Activated T-helper 1 cell treated with anti-CD3 and anti-CD28 coated beads, Interleukin-12 subunit alpha, Interleukin-12 subunit beta, Interleukin-2, Interleukin-4 antibody, amounts not matched to agents 30 ng/mL and 10 ng/mL and 1 ng/mL, durations not matched to agents 14 hours and 24 hours and 36 hours (primary cell): ENCODE measurements at places on chromosomes 1 and 21. TPM values are rescaled to one million over a fixed set of nuclear protein-coding genes. Genes with fewer than 3 reads are reported as not detected.

The FCRL6 gene
- not detected in 2 replicates for total RNA-seq

GRCh38 chr1:177857285-177857684 lies 112.6 kb downstream of the SEC16B start:
- DNase-seq = no peak

The TCEA3 gene
- total RNA-seq = 2.0 and 2.6 TPM in 2 replicates

DNA sequence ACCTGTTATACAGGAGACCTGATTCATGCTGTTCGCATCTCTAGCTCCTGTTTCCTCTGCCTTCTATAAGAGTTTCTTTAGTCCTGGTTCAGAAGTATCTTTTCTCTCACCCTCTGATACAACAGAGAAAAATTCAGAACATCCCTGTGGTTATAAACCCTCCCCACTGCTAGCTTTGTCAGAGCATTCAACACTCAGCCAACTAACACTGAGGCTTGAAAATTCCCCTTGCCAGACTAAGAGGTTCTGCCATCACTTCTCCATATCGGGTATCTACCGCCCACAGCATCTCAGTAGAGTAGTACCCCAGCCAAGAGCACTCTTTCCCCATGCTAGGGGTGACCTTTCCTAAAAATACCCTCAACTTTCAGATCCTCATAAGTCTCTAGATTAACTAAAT lies 19.6 kb upstream of the PIK3R3 start:
- no peak for DNase-seq

DNA sequence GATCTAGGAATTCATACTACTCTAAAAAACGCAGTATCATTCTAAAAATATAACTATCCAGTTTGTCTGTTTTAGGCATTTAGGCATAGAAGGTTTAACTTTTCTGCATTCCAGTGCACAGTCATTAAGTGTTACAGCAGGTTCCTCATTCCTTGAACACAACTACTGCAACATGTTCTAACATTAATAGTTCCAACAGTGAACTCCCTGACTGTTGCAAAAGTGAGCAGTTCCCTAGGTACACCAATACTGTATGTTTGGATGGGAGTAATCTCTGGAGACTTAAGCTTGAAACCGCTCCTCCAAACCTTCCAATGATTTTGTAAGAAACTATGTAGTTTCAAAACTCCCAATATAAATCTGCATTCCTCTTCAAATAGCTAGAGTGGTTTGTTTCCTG lies 46.2 kb downstream of the UCHL5 start:
- DNase-seq = no peak
